ENCODE measurements at places on chromosomes 7 and 10.

- DNase-seq = no peak
Observed at GRCh38 chr10:48550977-48551376, 53.9 kb downstream of the ARHGAP22 start.

DNA sequence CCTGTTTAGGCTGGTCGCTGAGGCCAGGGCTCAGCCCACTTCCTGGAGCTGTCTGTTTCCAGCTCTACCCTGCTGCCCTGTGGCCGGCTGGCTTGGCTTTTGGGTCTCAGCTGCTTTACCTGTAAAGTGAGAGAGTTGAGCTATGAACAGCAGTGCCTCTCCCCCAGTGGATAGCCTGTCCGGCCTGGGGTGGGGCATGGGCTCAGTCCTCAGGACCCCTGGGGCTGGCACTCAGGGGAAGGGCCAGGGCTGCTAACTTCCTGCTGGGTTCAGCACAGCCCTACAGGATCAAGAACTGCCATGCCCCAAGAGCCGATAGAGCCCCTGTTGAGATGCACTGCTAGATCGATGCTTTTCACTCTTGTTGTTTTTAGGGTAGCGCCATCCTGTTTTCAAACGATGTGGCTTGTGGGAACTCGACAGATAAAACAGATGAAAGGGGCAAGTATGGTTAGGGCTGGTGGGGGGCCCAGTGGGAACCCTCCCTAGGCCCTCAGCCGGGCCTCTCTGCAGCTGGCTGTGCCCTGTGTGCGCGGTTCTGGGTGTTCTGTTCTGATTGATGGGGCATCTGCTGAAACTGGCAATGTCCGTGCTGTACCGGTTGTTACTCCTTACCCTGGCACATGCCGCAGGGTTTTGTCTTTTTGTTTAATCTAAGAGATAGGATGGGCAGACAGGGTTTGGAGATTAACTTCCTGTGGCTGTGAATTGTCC, 10.0 kb upstream of the SFRP5 start:
- DNase-seq = no peak

DNA sequence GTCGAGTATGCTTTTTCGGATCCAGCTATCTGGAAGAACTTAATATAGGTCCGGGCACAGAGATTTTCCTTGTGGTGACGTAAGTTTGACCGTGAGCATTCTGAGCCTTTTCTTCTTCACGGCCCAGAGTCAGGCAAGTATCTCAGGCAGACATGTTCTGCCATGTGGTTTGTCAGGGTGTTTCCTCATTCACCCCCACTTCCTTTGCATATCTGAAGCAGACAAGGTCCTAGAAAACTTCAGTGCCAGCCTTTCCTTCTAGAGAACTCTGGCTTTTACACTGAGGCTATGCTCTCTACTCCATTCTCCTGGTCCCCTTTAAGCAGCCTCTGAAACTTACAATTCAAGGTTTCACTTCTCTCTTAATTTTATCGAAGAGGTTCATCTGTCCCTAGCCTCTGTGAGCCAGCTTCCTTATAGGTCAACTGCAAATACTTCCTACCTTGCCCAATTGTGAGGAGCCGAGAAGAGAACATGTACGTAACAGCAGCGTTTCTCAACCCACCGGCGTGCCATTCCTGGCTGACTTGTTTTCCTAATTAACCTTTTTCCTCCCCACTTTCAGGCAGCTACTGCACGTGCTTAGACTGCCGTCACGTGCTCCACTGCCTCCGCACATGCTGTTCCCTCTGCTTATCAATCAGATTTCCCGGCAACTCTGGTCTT, 47.3 kb downstream of the CDCA7L start:
- peak; percentile 60 for DNase-seq

GRCh38 chr10:59098831-59099452, 77.5 kb upstream of the PHYHIPL start:
- no peak for DNase-seq

DNA sequence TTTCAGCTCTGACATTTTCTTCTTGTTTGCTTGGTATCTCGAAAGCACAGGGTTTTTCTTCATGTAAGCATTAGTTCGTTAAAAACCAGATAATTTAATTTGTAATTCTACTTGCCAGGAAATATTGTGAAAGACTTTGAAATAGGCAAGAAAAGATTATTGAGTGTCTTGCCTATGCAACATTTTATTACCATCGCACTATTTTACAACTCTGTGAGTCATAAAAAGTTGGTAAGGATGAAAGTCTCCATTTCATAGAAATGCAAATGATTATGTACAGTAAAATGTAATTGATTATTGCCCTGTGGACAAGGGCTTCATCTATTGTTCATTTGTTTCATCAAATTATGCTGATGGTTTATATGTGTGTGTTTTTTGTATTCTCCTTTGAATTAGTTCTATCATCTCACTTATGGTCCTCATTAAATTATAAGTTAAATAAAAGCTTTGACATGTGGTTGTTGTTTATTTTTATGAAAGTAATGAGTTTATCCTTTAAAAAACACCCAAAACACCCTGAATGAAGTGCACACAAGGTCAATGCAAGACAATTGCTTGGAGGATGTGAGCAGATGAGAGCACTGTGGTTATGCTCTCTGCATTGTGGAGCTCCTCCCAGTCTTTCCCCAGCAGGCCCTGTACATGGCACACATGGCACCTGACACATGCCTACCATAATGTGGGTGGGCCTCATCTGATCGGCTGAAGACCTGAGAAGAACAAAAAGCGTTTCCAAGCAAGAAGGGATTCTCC, 230.8 kb downstream of the CXCL12 start:
- no peak for DNase-seq

GRCh38 chr7:91206361-91206960, 57.8 kb upstream of the FZD1 start:
- DNase-seq = no peak

- no peak for DNase-seq
Observed at GRCh38 chr7:101728128-101728527, 89.3 kb upstream of the CUX1 start.

DNA sequence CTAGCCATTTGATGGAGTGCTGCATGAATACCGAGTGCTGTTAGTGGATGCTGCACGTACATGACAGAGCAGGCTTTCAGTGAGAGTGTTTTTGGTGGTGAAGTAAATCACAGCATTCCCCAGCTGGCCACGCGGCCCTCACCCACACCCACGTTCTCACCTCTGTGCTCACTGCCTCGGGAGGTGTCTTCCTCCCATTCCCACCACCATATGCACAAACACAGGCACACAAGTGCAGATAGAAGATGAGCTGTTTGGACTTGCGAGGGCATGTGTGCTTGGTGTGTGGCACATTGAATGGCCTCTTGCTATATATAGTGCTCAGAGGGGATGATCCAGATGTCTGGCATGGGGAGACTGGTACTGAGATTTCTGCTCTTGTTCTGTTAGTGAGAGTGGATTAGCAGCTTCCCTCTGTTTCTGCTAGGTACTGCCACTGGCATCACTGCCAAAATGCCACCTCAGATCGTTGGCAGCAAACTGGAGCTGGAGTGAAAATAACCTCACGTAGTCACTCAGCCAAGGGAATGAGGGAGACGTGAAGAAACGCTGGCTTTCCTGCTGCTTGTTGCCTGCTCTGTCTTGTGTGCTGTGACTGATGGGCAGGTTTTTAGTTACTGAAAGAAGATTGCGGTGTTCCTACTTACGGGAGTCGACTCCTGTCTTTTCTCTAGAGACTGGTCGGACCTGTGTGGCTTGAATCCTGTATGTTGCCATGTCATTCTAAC, 19.1 kb downstream of the DNAJB6 start:
- DNase-seq = no peak

DNA sequence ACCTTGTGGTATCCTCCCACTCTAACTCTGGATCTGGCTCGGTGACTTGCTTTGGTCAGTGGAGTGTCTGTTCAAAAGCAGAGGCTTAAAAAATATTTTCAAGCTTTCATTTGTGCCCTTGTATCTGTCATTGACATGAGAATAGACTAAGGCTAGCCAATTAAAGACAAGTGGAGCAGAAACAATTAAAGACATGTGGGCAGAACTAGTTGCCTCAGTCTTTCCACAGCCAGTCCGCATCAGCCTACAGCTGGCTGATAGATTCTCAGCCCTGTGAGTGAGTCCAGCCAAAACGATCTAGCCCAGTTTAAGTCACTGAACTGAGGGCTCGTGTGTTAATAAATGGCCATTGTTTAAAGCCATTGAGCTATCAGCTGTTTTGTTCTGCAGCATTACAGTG, 185.2 kb upstream of the DGKB start:
- DNase-seq = no peak

GRCh38 chr10:122471531-122472177, 10.3 kb downstream of the HTRA1 start:
- no peak for DNase-seq

GRCh38 chr7:28725911-28726310, 232.2 kb downstream of the TRIL start:
- DNase-seq = no peak

GRCh38 chr10:103781329-103782061, 73.9 kb downstream of the SH3PXD2A start:
- DNase-seq = no peak

GRCh38 chr10:122515588-122516231, 44.8 kb upstream of the DMBT1 start:
- DNase-seq = peak; percentile 62

DNA sequence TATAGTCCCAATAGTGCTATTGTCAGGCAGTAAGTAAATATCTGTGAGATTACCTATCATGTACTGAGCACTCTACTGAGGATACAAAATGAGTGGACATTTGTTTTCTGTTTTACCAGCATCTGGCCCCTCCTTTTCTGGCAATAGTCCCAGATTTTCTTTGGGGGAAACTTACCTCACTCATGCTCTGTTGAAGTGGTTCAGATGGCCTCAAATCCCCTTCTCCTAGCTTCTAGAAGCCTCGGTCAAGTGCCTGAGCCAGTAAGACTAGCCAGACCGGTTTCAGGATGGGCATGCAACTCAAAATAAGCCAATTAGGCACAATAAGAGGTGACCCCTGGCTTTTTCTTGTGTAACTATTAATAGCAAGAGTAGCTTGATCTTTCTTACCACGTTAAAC, 19.7 kb downstream of the TRDMT1 start:
- no peak for DNase-seq

DNA sequence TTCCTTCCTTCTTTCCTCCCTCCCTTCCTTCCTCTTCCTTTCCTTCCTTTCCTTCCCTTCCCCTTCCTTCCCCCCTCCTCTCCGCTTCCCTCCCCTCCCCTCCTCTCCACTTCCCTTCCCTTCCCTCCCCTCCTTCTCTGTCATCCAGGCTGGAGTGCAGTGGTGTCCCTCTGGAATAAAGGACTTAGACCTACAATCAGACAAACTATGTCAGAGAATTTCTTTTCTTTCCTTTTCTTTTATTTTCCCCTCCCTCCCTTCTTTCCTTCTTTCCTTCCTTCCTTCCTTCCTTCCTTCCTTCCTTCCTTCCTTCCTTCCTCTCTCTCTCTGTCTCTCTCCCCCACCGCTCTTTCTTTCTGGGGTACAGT, 242.2 kb downstream of the GATA3 start:
- DNase-seq = no peak

GRCh38 chr7:95871075-95871848, 98.9 kb downstream of the DYNC1I1 start:
- DNase-seq = peak; percentile 56

DNA sequence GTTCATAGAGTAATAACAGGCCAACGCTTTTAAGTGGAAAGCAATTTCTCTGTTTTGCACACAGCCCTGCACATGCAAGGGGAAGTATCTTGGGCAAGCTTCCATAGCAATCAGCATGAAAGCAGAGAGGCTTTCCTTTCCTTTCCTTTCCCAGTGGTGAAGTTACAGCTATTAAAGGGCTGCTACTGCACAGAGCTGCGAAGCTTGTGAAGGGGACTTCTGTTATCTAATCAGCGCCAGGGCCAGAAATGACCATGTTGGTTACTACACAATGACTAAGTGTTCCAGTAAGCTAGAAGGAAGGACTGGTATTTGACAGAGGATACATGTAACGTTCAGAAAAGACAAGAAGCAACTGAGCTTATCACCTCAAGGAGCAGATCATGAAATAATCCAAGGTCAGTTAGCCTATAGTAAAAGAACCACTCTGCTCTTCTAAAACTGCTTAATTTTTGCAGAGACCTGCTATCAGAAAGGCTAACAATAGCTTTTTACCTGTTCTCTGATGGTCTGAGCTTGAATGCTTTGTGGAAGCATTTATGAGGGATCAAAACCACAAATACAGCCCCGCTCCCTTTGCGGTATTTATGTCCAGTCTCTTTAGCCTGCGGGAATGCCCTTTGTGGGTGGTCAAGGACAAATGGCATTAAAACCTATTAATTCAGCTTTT, 45.9 kb downstream of the SGMS1 start:
- DNase-seq = no peak

GRCh38 chr7:66913118-66914037, 7.6 kb upstream of the TMEM248 start:
- DNase-seq = no peak

GRCh38 chr7:28160551-28160991, 20.0 kb downstream of the JAZF1 start:
- DNase-seq = no peak

- DNase-seq = peak; percentile 59
Observed at GRCh38 chr10:110872145-110872983, 636 bp downstream of the PDCD4 start.
